Small intestine (tissue), 16 donors: ENCODE measurements at places on chromosomes 5 and 9. TPM values are rescaled to one million over a fixed set of nuclear protein-coding genes. Genes with fewer than 3 reads are reported as not detected.

Gene LOX
- polyA plus RNA-seq: 0.81 TPM

Gene LHX3
- polyA plus RNA-seq: not detected

Gene SVEP1
- 5.8 TPM for polyA plus RNA-seq

Gene LCN10
- 4.7 TPM for polyA plus RNA-seq

Gene GABRB2
- 0.27 TPM for polyA plus RNA-seq

Gene CLIC3
- polyA plus RNA-seq: 6.2 TPM

Gene PHF24
- 0.15 TPM for polyA plus RNA-seq

Gene CIZ1
- 88.1 TPM for polyA plus RNA-seq

Gene SLC27A6
- 1.5 TPM for polyA plus RNA-seq

DNA sequence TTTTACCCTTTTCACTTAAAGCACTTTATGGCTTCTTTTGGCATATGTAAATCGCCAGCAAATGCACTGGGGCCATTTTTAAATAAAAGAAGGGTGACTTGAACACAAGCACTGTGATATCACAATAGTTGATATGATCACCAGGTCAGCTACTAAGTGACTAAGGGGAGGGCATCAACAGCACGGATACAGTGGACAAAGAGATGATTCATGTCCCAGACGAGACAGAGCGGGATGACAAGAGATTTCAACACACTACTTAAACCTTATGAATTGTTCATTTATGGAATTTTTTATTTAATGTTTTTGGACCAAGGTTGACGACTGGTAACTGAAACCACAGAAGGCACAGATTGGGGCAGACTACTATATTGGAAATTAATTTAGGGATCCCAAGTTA, 54.1 kb downstream of the RORB start:
- no peaks in the 10 kb centered on the region for H3K4me1 ChIP-seq
- no peaks in the 10 kb centered on the region for H3K36me3 ChIP-seq
- H3K27me3 ChIP-seq: no peaks in the 10 kb centered on the region
- H3K27ac ChIP-seq: no peak overlapping the region
- no peak for DNase-seq

- H3K36me3 ChIP-seq: peaks cover 12% of the 10 kb centered on the region
- H3K27me3 ChIP-seq: no peaks in the 10 kb centered on the region
- peaks cover 14% of the 10 kb centered on the region for H3K4me1 ChIP-seq
- peak; percentile 57 for DNase-seq
Observed at GRCh38 chr5:33441241-33442177, 744 bp downstream of the TARS1 start.

- H3K36me3 ChIP-seq: peaks cover 2% of the 10 kb centered on the region
- no peak overlapping the region for H3K27ac ChIP-seq
- DNase-seq: no peak
- no peak overlapping the region for H3K4me3 ChIP-seq
Observed at GRCh38 chr5:37751227-37751626, 88.6 kb downstream of the GDNF start.

GRCh38 chr9:115117999-115118878, at the start of gene TNC:
Gene TNC (minus strand): TSS chr9:115118157. CDS start chr9:115091018, 27,139 bp downstream.
- no peak within 1 kb of the TSS for H3K4me3 ChIP-seq
- DNase-seq: no peak
- no peaks in the 10 kb centered on the region for H3K36me3 ChIP-seq
- peaks cover 7% of the 10 kb centered on the region for H3K4me1 ChIP-seq
- peaks cover 13% of the 10 kb centered on the region for H3K27me3 ChIP-seq

- no peaks in the 10 kb centered on the region for H3K4me1 ChIP-seq
- H3K4me3 ChIP-seq: no peak overlapping the region
- H3K27ac ChIP-seq: no peak overlapping the region
- H3K27me3 ChIP-seq: peaks cover 3% of the 10 kb centered on the region
Observed at GRCh38 chr5:57420801-57421200, 61.8 kb downstream of the ACTBL2 start.

- no peak for DNase-seq
- no peaks in the 10 kb centered on the region for H3K4me1 ChIP-seq
- no peaks in the 10 kb centered on the region for H3K27me3 ChIP-seq
- H3K4me3 ChIP-seq: no peak overlapping the region
- no peak overlapping the region for H3K27ac ChIP-seq
- H3K36me3 ChIP-seq: no peaks in the 10 kb centered on the region
Observed at GRCh38 chr9:135648494-135649410, 9.4 kb upstream of the GLT6D1 start.

DNA sequence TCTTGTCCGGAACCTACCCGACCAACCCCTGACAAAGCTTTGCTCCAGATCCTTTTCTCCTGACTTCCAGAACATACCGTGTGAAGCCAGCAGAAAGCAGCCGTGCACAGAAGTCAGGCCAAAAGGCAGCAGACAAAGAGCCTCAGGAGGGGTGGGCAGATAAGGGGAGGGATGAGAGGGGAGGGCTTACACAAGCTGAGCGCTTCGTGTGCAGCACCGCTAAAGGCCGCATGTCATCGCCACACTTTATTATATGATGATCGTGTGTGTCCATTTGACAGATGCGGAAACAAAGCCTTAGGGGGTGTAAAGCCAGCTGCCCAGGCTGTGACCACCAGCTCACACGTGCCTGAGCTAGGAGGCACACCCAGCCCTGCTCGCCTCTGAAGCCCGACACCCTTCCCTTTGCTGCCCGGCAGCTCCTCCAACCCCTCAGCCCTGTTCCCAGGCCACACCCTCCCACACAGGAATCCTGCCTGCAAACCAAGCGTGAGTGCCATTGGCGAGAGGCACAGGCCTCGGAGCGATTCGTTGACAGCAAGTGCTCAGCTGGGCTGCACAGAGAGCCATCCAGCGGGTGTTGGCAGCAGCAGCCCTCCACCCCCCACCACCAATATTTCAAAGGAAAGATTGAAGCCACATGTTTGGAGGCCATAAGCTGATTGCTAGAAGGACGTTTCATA, 170.5 kb upstream of the SMIM23 start:
- DNase-seq: peak; percentile 26
- H3K4me3 ChIP-seq: no peak overlapping the region
- no peaks in the 10 kb centered on the region for H3K27me3 ChIP-seq
- H3K4me1 ChIP-seq: no peaks in the 10 kb centered on the region

DNA sequence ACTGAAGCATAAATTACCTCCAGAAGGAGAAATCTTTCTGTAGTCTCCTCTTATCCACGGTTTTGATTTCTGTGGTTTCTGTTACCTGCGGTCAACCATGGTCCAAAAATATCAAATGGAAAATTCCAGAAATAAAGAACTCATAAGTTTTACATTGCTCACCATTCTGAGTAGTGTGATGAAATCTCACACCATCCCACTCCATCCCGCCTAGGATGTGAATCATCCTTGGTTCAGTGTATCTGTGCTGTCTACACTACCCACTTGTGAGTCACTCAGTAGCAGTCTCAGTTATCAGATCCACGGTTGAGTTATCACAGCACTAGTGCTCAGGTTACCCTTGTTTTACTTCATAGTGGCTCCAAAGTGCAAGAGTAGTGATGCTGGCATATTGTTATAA, 371.2 kb downstream of the NFIB start:
- no peaks in the 10 kb centered on the region for H3K4me1 ChIP-seq
- no peak overlapping the region for H3K4me3 ChIP-seq
- DNase-seq: no peak
- H3K27ac ChIP-seq: no peak overlapping the region

DNA sequence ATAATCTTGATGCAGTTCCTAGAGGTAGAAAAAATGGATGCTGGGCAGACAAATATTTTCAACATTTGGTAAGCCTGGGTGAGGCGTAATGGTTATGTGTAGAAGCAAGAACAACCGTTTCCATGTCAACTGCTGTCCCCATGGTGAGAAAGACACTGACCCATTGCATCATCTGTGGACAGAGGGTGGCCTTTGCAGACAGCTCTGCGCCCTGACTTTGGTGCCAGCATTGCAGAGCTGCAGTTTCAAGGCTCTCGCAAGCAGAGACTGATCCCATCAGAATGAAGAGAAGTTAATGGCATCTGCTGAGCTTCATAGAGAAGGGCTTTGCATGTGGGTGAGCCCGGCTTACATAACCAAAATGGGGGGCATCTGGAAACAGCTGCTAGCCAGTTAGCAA, 179.0 kb upstream of the ADRA1B start:
- H3K4me3 ChIP-seq: no peak overlapping the region
- DNase-seq: no peak
- no peak overlapping the region for H3K27ac ChIP-seq
- no peaks in the 10 kb centered on the region for H3K36me3 ChIP-seq

DNA sequence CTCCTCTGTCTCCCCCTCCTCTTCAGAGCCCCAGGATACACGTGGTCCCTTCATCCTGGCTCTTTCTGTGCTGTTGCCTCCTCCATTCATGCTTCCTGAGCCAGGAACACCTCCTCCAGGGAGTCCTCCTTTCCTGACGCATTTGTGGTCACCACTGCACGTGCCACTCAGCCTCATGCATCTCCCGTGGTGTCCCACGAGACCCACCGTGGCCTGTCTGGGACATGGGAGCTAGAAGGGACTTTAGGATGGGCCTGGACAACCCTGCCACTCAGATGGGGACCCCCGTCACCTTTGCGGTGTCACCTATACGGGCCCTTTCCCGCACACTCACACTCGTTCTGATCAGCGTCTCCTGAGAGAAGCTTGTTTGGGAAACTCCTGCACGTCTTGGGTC, 6.7 kb downstream of the GLIPR2 start:
- H3K4me3 ChIP-seq: no peak overlapping the region
- no peaks in the 10 kb centered on the region for H3K36me3 ChIP-seq
- H3K4me1 ChIP-seq: peaks cover 6% of the 10 kb centered on the region
- no peaks in the 10 kb centered on the region for H3K27me3 ChIP-seq
- peak overlapping the region; percentile 44 for H3K27ac ChIP-seq
- DNase-seq: no peak

DNA sequence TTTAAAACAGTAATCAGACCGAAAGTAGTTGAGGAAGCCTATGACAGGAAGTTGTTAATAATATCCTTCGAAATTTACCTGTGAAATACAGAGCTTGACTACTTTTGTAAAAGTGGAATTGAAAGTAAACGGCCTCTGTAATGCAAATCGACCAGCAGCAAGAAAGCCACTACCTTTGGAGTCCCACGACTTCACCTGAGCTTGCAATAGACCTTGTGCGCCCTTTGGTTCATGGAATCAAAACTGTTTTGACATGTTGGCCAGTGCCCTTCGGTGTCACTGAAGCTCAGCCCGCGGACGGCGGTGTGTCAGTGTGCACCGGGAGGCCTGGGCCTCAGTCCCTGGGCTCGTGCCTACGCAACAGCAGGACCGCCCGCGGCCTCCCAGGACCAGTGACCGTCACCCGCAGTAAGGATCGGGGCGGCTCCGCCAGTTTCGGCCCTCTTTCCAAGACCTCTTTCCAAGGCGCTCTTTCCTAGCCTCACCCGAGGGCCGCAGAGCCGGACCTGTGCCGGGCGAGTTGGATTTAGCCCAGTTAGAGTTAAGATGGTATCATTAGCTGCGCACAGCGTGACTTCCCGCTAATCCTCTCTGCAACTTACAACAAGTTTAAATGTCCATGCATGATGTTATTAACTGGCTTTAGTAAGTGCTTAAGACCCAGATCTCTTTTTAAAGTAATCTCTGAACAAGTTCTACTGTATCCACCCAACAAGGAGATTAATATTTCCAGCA, 223.3 kb downstream of the MEF2C start:
- peaks cover 11% of the 10 kb centered on the region for H3K27me3 ChIP-seq
- H3K4me1 ChIP-seq: peaks cover 2% of the 10 kb centered on the region
- H3K4me3 ChIP-seq: no peak overlapping the region
- no peak overlapping the region for H3K27ac ChIP-seq
- no peaks in the 10 kb centered on the region for H3K36me3 ChIP-seq

GRCh38 chr9:123302348-123303214, 34.2 kb upstream of the STRBP start:
- no peaks in the 10 kb centered on the region for H3K36me3 ChIP-seq
- H3K4me1 ChIP-seq: no peaks in the 10 kb centered on the region
- H3K4me3 ChIP-seq: no peak overlapping the region
- no peak for DNase-seq

- H3K27me3 ChIP-seq: no peaks in the 10 kb centered on the region
- no peaks in the 10 kb centered on the region for H3K36me3 ChIP-seq
- H3K4me1 ChIP-seq: no peaks in the 10 kb centered on the region
- no peak overlapping the region for H3K27ac ChIP-seq
- no peak for DNase-seq
Observed at GRCh38 chr5:26622947-26623346, 415.4 kb downstream of the CDH9 start.

- H3K4me1 ChIP-seq: no peaks in the 10 kb centered on the region
- DNase-seq: no peak
- H3K27ac ChIP-seq: no peak overlapping the region
- H3K4me3 ChIP-seq: no peak overlapping the region
- H3K36me3 ChIP-seq: no peaks in the 10 kb centered on the region
- no peaks in the 10 kb centered on the region for H3K27me3 ChIP-seq
Observed at GRCh38 chr5:175740014-175740413, 82.1 kb downstream of the HRH2 start.

- no peak for DNase-seq
- H3K36me3 ChIP-seq: no peaks in the 10 kb centered on the region
- H3K4me3 ChIP-seq: no peak overlapping the region
- H3K27ac ChIP-seq: no peak overlapping the region
Observed at GRCh38 chr9:98974554-98974953, 30.8 kb downstream of the COL15A1 start.

DNA sequence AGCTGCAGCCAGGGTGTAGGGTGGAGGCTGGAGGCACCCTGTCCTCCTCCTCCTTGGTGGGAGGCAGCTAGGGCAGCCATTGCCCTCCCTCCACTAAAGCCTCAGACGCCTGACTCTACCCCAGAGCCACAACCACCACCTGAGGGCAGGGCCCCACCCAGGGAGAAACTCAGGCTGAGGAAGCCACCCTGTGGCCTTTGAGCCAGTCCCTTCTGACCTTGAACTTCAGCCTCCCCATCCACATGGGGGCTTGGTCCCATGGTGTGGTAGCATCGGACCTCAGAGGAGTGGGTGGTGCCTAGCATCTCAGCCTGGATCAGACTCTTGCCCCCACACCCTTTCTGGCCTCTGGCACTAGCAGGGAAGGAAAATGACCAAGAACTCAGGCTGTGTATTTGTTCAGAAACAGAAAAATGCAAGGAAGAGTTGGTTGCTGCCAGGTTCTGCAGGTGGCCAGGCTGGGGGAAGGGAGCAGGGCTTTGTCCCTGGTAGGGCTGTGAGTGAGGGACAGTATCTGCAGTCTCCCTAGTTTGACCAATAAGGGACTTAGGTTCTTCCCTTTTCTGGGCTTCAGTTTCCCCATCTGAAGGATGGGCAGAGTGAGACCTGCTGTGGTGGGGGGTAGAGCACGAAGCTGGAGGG, 3.2 kb downstream of the DAB2IP start:
- H3K27ac ChIP-seq: no peak overlapping the region
- peak; percentile 56 for DNase-seq
- no peak overlapping the region for H3K4me3 ChIP-seq
- H3K36me3 ChIP-seq: no peaks in the 10 kb centered on the region
- no peaks in the 10 kb centered on the region for H3K27me3 ChIP-seq

GRCh38 chr5:144028058-144028457, 142.4 kb downstream of the YIPF5 start:
- H3K27ac ChIP-seq: peak overlapping the region; percentile 7
- DNase-seq: no peak
- H3K27me3 ChIP-seq: peaks cover 2% of the 10 kb centered on the region
- no peaks in the 10 kb centered on the region for H3K36me3 ChIP-seq
- H3K4me1 ChIP-seq: no peaks in the 10 kb centered on the region

DNA sequence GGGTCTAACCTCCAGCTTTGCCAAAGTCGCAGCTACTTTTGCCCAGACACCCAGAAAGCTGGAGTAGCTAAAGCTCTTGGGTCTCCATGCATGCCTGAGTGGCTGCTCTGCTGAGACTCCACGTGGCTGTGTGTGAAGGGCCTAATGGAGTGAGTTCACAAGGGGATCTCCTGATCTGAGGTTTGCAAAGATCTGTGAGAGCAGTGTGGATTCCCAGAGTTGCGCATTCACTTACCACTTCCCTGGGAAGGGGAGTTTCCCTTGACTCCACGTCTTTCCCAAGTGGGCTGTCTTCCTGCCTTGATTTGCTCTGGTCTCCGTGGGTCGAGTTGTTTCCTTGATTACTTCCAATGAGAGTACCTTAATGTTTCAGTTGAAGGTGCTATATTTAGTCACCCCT, 17.6 kb upstream of the CDKN2B start:
- no peaks in the 10 kb centered on the region for H3K36me3 ChIP-seq
- DNase-seq: no peak
- H3K4me1 ChIP-seq: no peaks in the 10 kb centered on the region
- no peaks in the 10 kb centered on the region for H3K27me3 ChIP-seq
